ENCODE measurements at places on chromosomes 2 and 18. TPM values are rescaled to one million over a fixed set of nuclear protein-coding genes. Genes with fewer than 3 reads are reported as not detected.

ANKRD36C gene
- 53.1 TPM for total RNA-seq

REG3G gene
- not detected for total RNA-seq

MREG gene
- total RNA-seq: 10.8 TPM

SLC39A6 gene
- total RNA-seq: 27.5 TPM

PRKAG3 gene
- not detected for total RNA-seq

GRCh38 chr2:119295688-119296375 is 70.8 kb downstream of the C2orf76 start:
- no peak overlapping the region for H3K4me3 ChIP-seq
- H3K27ac ChIP-seq: no peak overlapping the region
- H3K36me3 ChIP-seq: no peaks in the 10 kb centered on the region
- no peaks in the 10 kb centered on the region for H3K27me3 ChIP-seq
- H3K4me1 ChIP-seq: peaks cover 3% of the 10 kb centered on the region

DNA sequence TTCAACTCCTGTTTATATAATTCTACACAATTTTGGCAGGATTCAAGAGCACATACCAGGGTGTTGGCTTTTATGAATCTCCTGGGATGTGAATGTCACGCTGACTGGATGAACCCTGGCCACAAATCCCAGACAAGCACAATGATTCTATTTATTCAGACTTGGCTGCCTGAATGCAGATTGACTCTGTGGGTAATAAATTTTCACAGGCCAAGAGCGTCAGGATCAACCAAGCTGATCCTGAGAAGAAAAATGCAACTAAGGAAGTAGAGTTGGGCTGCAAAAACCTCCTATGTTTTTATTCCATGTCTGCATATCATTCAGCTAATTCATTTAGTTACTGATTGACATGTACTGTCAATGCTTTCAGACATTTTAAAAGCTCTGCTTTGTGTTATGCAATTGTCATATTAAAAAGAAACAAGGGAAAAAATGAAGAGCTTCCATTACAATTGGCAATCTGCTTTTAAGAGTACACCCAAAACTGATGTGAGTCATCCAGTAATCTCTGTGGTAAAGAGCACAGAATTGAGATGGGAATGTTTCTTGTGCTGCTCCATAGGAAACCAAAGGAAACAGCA is 173.0 kb upstream of the REV1 start:
- no peak overlapping the region for H3K27ac ChIP-seq
- no peak for DNase-seq
- no peaks in the 10 kb centered on the region for H3K27me3 ChIP-seq
- H3K4me1 ChIP-seq: no peaks in the 10 kb centered on the region

DNA sequence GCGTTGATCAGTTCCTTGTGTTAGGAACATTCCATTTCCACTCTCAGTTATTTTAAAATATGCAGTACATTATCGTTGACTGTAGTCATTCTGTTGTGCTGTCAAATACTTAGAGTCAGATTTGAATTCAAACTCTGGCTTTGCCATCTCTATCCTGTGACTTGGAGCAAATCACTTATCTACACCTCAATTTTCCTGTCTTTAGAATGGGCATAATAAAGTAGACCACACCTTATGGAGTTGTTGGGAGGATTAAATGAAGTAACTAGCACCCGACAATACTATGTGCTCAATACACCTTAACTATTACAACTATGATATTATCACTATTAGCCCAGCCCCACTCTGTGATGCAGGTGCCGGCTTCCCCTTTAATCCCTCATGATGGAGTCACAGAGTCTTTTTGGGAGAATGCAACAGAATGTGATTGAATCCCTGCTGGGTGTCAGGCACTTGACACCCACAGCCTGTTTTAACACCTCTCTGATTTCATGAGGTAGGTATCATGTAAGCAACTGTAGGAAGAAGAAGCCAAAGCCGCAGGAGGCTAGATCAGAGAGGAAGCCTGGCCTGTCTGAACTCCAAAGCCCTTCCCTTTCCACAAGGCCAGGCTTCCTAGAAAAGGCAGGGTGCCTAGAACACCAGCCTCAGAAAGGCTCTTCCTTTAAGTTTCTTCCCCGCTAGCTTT is 308.4 kb downstream of the NAPG start:
- no peaks in the 10 kb centered on the region for H3K4me1 ChIP-seq
- H3K27ac ChIP-seq: no peak overlapping the region
- H3K27me3 ChIP-seq: no peaks in the 10 kb centered on the region
- no peak overlapping the region for H3K4me3 ChIP-seq
- H3K36me3 ChIP-seq: no peaks in the 10 kb centered on the region

PJVK gene
- 6.8 TPM for total RNA-seq

DNA sequence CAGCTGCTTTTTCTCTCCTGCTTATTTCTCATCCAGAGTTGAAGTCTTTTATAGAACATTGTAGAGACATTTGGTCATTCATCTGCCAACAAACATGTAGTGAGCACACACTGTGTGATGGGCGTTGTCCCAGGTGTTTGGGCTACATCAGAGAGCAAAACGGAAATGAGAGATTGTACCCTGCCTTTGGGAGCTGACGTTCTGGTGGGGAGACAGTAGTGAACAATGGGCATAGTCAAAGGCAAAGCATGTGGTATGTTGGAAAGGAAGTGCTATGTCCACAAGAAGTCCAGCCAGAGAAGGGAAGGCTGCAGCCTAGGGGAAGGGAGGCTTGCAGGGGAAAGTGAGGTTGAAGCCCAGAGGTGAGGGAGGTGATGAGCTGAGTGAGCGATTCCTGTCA is 78.1 kb downstream of the PIEZO2 start:
- H3K27ac ChIP-seq: no peak overlapping the region
- H3K4me1 ChIP-seq: no peaks in the 10 kb centered on the region
- no peaks in the 10 kb centered on the region for H3K27me3 ChIP-seq
- DNase-seq: no peak
- H3K4me3 ChIP-seq: no peak overlapping the region

C2orf66 gene
- 0.60 TPM for total RNA-seq

GRCh38 chr2:165868211-165868610 is 74.2 kb upstream of the GALNT3 start:
- no peak overlapping the region for H3K27ac ChIP-seq
- no peak overlapping the region for H3K4me3 ChIP-seq
- H3K4me1 ChIP-seq: peaks cover 9% of the 10 kb centered on the region
- no peak for DNase-seq

DNA sequence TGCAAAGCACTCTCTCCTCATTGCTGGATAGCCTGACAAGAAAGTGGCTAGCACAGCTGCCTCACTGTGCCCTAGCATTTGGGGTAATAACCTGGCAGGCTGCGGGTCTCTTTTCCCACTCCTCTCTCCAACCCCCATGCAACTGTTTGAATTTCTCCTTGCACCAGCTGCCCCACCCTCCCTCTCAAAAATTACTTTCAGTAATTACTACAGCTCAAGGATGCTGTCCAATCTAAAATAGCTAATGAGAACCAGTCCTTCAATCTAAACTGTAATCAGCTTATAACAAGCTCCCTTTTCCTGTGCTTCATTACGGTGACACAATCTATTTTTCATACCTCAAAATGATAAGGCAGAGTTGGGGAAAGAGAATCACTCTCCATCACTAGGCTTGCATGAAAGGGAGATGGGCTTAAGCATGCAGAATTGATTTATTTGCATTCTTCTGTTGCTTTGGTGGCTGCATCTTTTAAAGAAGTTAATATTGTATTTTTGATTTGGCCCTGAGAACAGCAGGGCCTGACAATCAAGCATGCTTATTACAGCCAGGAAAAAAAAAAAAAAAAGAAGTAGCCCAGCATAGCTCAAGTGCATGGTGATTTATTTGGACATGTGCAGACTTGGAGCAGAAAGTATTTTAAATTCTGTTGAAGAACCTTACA is 881.8 kb downstream of the SLC4A3 start:
- no peak overlapping the region for H3K27ac ChIP-seq
- no peak for DNase-seq
- H3K4me1 ChIP-seq: no peaks in the 10 kb centered on the region
- no peaks in the 10 kb centered on the region for H3K36me3 ChIP-seq
- no peak overlapping the region for H3K4me3 ChIP-seq
- no peaks in the 10 kb centered on the region for H3K27me3 ChIP-seq

KCNIP3 gene
- total RNA-seq: not detected

TMEM37 gene
- total RNA-seq: not detected

- H3K27ac ChIP-seq: no peak overlapping the region
- peaks cover 1% of the 10 kb centered on the region for H3K36me3 ChIP-seq
- no peak for DNase-seq
Observed at GRCh38 chr2:118237451-118237850, 149.2 kb downstream of the INSIG2 start.

- no peak for DNase-seq
- H3K27ac ChIP-seq: peak overlapping the region; percentile 59
- H3K4me3 ChIP-seq: no peak overlapping the region
- no peaks in the 10 kb centered on the region for H3K27me3 ChIP-seq
Observed at GRCh38 chr18:23530195-23530594, 26.9 kb downstream of the RMC1 start.

DNA sequence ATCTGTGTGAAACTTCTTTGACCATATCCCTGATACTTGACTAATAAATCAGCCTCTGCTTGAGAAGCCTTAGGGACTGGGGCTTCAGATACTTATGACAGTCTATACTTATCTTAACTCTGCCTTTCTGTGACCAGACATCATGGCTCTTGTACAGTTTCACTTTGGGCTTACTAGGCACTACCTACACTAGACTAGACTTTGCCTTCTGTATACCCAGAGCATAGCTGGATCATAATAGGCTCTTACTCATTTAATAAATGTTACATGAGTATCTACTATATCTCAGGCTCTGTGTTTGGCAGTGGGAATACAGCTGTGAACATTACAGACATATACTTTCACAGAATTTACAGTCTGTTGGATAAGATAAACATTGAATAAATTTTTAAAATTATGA is 9.0 kb downstream of the UGP2 start:
- no peak for DNase-seq
- H3K27me3 ChIP-seq: no peaks in the 10 kb centered on the region
- peaks cover 58% of the 10 kb centered on the region for H3K4me1 ChIP-seq
- H3K4me3 ChIP-seq: no peak overlapping the region

GRCh38 chr2:9001229-9001628 is 2.3 kb downstream of the MBOAT2 start:
- no peak overlapping the region for H3K27ac ChIP-seq
- peaks cover 17% of the 10 kb centered on the region for H3K4me1 ChIP-seq
- no peak for DNase-seq
- H3K36me3 ChIP-seq: no peaks in the 10 kb centered on the region

DNA sequence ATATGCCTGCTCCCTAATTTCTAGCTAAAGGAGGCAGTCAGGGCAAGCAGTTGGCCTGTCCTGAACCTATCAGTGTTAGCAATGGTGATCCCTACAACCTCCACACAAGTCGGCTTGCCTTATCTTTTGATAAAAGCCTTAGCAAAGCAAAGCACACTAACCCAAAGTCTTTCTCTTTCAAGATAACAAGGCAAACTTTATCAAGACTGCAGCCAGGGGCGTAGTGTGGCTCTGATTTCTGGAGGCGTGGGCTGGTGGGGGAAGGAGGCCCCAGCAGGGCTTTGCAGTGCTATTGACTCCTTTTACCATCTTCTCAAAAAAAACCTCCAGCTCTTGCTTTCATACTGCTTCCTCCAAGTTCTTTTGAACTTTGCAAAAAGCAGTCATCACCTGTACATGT is 40.2 kb upstream of the LAMA1 start:
- no peak overlapping the region for H3K4me3 ChIP-seq
- DNase-seq: no peak
- H3K27me3 ChIP-seq: no peaks in the 10 kb centered on the region

GRCh38 chr18:58041633-58042032 is 2.4 kb upstream of the NEDD4L start:
- H3K27ac ChIP-seq: no peak overlapping the region
- peaks cover 39% of the 10 kb centered on the region for H3K27me3 ChIP-seq
- peaks cover 33% of the 10 kb centered on the region for H3K4me1 ChIP-seq
- H3K4me3 ChIP-seq: no peak overlapping the region
- H3K36me3 ChIP-seq: no peaks in the 10 kb centered on the region

GRCh38 chr2:72969706-72970105 is 52.4 kb downstream of the EMX1 start:
- no peak overlapping the region for H3K4me3 ChIP-seq
- no peak overlapping the region for H3K27ac ChIP-seq
- H3K4me1 ChIP-seq: no peaks in the 10 kb centered on the region
- DNase-seq: no peak
- H3K36me3 ChIP-seq: no peaks in the 10 kb centered on the region
- no peaks in the 10 kb centered on the region for H3K27me3 ChIP-seq

GRCh38 chr2:231384970-231385369 is 10.5 kb upstream of the B3GNT7 start:
- H3K36me3 ChIP-seq: peaks cover 4% of the 10 kb centered on the region
- H3K4me3 ChIP-seq: no peak overlapping the region
- H3K27ac ChIP-seq: no peak overlapping the region

CPO gene
- total RNA-seq: 0.21 TPM

DNA sequence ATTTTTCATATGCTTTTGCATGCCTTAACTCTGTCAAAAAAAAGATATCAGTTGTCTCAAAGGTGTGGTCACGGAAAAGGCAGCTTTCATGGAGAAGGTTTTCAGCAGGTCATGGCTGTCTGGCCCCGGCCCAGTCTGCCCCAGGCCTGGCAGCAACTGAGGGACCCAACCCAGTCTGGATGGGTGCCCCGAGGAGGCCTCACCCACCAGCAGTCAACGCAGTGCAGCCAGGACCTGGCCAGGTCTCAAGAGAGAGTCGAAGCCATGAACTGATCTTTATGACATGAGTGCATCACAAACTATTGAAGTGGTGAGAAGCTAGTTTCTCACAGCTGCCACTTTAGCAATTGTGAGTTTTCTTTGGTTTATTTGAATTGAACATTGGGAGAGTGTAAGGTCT is 7.9 kb downstream of the TUBB6 start:
- no peaks in the 10 kb centered on the region for H3K4me1 ChIP-seq
- no peaks in the 10 kb centered on the region for H3K27me3 ChIP-seq
- DNase-seq: no peak
- H3K4me3 ChIP-seq: no peak overlapping the region

All from activated T-cell treated with anti-CD3 and anti-CD28 coated beads, Interleukin-2, amount 50 U/mL, for 72 hours (primary cell).